ENCODE measurements at places on chromosomes 13 and 19.

GRCh38 chr19:610801-611480, 21.3 kb downstream of the HCN2 start:
- peak; percentile 57 for DNase-seq

DNA sequence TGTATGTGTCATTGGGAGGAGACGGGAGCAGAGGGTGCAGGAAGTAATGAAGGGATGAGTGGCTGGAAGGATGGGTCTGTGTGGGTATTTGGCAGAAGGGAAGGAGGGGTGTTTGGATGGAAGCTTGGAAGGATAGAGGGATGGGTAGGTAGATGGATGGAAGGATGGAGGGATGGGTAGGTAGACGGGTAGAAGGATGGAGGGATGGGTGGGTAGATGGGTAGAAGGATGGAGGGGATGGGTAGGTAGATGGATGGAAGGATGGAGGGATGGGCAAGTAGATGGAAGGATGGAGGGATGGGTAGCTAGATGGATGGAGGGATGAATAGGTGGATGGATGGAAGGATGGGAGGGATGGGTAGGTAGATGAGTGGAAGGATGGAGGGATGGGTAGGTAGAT, 41.7 kb upstream of the EHD2 start:
- DNase-seq, result no peak

DNA sequence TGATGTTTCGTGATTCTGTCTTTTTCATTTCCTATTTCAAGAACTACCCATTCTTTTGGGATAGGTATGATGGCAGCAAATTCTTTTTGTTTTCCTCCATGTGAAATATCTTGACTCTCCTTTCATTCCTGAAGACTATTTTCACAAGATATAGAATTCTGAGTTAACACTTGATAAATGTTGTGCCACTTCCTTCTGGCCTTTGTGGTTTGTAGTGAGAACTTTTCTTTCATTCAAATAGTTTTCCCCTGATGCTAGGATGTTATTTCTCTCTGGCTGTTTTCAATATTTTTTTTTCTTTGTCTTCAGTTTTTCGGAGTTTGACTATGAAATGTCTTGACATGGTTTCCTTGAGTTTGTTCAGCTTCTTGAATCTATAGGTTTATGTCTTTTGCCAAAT, 8.3 kb upstream of the TUBGCP3 start:
- DNase-seq, result no peak

- DNase-seq, result no peak
These were observed 16.2 kb downstream of the DPY19L3 start for GRCh38 chr19:32421589-32422361.

DNA sequence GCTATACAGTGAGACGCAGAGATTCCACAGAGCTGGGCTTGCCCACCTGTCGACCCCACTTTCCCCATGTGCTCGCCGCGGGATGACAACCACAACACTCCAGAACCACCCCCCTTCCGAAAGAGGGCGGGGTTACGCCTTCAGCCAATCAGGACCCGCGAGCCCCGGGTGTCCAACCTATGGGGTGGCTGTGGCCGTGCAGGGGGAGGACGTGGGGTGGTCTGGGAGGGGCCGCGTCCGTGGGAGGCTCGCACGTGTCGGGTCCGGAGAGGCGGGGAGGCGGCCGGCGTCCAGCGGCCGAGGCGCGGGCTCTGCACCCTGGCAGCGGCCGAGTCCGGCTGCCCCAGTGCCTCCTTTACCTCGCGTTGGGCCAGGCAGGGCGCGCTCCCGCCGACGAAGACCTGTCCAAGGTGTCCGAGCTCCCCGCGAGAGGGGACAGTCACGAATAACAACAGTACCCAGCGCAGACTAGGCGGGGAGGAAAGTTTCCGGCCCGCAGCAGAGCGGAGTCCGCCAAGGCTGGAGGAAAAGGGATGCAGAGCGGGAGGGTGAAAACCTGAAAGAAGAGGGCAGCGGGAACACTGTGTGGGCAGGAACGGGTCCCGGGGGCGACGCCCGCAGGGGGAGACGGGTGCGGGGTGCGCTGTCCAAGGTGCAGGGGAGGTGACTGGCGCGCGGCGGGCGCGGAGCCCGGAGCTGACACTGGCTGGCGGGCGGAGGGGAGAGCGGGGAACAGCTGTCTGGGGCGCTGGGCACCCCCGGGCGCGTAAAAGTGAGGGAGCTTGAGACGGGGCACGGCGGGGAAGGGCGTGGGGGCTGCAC, 911 bp downstream of the ENOX1 start:
- DNase-seq, result peak; percentile 18

DNA sequence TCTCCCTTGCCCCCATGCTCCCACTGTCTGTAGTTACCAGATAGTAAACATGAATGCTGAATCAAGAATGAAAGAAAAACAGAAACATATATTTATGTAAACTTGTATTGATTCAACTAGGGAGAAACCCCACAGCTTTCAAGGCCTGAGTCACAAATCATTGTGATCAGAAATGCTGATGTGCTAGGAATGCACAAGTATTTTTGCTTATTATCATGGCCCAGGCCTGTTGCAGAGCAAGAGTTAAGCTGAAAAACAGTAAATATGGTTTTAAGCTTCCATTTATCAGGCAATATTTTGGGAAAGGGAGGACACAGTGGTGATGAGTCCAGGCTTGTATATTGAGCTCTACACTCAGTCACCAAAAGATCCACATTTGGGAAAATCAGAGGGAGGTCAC, 669.6 kb downstream of the DIAPH3 start:
- no peak for DNase-seq

DNA sequence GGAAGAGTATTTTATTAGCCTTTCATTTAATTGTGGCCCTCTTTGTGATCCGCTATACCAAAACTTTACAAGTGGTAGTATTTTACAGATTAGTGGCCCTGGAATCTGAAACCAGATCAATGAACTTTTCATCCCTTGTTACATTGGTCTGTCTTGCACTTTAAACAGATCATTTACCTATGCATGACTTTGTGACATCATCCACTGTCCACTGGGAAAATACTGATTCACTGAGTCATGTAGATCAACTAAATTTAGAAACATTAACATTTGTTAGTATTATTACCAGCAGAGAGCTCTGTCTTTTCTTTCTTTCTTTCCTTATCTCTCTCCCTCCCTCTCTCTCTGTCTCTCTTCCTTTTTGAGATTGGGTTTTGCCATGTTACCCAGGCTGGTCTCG, 17.5 kb downstream of the PCDH8 start:
- DNase-seq, result no peak

DNA sequence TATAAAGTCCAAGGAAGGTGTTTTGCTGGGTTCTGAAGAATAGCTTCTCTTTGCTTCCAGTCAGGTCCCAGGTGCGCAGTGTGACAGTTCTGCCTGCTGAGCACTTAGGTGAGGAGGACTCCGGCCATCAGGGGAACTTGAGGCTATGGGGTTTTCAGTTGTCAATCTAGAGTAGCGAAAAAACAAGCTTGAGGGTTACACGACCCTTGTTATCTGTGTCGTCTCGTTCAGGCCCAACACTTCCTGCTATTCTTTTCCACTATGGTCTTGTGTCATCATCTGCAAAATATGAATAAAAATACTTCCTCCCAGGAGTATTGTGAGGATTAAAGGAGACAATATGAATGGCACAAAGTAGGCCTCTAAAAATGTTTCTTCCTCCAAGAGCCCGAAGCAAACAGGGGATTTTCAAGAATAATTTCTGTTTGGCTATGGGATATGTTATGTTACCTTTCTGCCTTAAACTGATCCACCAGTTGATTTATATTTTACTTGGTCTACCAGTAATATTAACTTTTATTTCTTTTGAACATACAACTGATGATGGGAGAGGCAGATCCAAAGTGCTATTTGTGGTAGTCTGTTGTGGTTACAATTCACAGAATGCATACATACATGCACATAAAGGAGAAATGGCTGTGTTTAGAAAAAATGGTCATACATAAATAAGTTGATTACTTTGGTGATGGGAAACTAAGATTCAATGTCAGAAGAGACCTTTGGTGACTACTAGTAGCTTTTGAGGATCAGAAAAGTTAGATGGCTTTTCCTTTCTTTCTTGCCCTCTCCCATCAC, 40.5 kb upstream of the RCBTB2 start:
- DNase-seq, result no peak

DNA sequence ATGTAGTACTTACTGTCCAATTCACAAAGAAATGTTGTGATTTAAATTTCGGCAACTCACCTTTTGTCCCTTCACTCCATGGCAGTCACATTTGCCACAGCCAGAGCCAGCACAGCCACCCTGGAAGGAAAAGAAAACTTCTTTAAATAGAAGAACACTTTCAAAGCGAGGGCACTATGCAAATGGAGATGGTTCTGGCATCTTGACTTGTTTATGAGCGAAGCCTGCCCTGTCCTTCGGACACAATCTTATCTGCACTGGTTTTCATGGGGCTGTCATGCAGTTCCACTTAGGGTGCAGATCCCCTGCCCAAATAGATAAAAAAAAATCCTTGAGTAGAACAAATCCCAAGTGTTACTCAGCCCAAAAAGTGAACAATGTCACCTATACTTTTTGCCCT, 64.3 kb downstream of the COL4A1 start:
- no peak for DNase-seq

- no peak for DNase-seq
These were observed 41.5 kb downstream of the PDS5B start for GRCh38 chr13:32627793-32628192.

- DNase-seq, result no peak
These were observed 656.1 kb downstream of the DACH1 start for GRCh38 chr13:71210861-71211260.

GRCh38 chr19:43562698-43563241, 12.6 kb downstream of the XRCC1 start:
- peak; percentile 70 for DNase-seq

GRCh38 chr13:95367309-95367843, 66.1 kb upstream of the ABCC4 start:
- DNase-seq, result no peak

DNA sequence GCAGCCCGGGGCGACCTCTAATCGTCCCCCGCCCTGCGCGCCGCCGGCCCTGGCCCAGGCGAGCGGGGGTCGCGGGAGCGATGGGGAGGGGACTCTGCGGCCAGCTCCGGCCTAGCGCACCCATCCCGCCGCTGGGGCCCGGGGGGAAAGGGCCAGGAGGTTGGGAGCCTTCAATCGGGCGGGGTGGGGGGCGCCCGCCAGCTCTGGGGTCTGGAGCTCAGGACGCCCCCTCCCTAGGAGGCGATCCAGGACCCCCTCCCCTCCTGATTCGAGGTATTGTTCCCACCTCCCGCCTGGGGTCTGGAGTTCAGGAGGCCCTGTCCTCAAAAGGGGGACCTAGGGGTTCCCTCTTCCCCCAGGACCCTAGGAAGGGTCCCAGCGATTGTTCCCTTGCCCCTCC, 430 bp downstream of the ZNF358 start:
- DNase-seq, result no peak

- DNase-seq, result no peak
These were observed 89.5 kb downstream of the ARHGEF7 start for GRCh38 chr13:111204438-111205177.

DNA sequence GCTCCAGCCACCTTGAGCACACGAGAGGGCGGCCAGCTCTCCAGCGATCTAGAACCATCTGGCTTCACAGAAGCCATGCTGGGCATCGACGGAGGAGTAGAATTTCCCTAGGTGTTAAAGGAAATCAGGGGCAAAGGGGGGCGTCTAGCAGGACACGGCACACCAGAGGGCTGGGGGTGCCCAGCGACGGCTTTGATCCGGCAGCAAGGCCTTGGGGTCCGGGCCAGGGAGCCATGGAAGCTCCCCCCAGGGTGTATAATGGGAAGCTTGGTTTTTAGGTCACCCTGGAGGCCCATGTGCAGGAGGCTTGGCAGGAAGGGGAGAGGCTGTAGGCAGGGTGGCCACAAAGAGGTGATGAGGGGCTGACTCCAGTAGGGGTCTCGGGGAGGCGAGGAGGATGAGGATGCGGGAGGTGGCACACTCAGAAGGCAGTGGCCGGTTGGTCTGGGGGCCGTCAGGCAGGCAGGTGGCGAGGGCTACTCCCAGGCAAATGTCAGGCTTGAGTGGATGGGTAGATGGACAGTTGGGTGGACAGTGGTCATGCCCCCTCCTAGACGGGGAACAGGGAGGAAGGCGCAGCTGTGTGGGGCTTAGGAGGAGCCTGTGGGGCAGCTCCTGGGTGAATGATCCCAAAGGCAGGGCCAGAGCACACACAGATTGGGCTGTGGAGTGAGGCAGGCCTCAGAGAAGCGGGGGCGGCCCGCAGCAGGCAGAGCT, 5.6 kb downstream of the KMT5C start:
- no peak for DNase-seq

GRCh38 chr19:5951338-5951861, 26.5 kb downstream of the RANBP3 start:
- DNase-seq, result no peak

Measured in activated naive CD4-positive, alpha-beta T cell treated with Interleukin-2 at 50 U/mL for 16 hours (primary cell).